Activated naive CD4-positive, alpha-beta T cell treated with anti-CD3 and anti-CD28 coated beads for 36 hours (primary cell): ENCODE measurements at places on chromosomes 5 and 9.

DNA sequence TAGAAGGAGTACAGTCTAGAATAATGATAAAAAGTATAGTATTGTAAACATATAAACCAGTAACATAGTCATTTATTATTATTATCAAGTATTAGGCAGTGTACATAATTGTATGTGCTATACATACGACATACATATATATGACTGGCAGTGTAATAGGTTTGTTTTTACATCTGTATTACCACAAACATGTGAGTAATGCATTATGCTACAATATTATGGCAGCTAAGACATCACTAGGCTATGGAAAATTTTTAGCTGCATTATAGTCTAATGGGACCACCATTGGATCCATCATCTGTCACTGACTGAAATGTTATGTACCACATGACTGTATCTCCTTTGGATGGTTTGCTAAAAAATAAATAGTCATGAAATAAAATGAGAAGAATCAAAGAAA is 530.0 kb downstream of the PRR16 start:
- DNase-seq = no peak

DNA sequence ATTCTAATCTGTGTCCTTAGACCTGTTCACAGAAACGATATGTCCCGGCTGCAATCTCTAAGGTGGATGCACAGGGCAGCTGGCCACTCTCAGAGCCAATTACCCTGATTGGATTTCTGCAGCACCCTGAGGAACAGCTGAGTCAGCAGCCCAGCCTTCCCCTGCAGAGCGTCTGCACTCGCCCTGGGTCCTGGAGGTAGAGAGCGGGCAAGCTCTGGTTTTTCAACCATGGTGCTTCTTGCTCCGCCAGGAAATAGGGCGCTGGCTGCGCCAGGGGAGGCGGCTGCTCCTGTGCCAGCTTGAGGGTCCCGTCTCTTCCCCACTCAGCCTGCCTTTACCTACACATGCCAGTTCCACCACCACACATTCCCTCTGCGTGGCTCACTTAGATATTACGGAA is 19.2 kb downstream of the NDUFS6 start:
- DNase-seq = no peak

- DNase-seq = peak; percentile 93
Measured at GRCh38 chr9:114372921-114373448, 14.8 kb downstream of the AKNA start.

DNA sequence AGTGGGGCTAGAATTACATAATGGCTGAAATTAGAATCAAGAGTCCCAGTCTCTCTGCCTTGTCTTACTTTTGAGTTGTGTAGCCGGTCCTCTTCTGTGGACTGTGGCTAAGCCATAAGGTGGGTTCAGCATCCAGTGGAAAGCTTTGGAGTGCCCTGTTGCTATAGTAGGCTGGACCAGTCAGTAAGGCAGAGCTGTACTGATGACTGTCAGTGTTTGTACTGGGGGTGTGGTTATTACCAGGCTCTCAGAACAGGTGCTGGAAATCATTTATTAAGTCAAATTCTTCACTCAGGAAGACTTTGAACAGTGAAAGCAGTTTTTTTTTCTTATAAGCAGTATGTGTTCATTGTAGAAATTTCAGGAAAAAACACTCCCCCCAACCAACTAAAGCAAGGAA is 129.4 kb downstream of the ZSWIM6 start:
- no peak for DNase-seq

GRCh38 chr9:115353681-115354080 is 235.7 kb upstream of the TNC start:
- DNase-seq = no peak

- DNase-seq = no peak
Measured at GRCh38 chr5:153372425-153373129, 117.9 kb upstream of the GRIA1 start.

DNA sequence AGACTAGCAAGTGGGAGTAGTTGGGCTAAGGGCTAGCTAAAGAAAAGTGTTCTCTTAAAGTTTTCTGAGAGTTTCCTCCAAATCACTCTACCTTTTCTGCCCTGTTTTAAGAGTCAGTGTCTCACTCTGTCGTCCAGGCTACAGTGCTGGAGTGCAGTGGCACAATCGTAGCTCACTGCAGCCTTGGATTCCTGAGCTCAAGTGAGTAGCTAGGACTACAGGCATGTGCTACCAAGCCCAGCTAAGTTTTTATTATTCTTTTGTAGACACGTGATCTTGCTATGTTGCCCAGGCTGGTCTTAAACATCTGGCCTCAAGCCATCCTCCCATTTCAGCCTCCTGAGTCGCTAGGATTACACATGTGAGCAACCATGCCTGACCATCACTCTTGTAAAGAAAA is 378.9 kb downstream of the CAAP1 start:
- no peak for DNase-seq

GRCh38 chr5:170886210-170886894 is 24.5 kb downstream of the RANBP17 start:
- DNase-seq = no peak
